KBM-7 (cell line): ENCODE measurements at places on chromosomes 5 and 9.

DNA sequence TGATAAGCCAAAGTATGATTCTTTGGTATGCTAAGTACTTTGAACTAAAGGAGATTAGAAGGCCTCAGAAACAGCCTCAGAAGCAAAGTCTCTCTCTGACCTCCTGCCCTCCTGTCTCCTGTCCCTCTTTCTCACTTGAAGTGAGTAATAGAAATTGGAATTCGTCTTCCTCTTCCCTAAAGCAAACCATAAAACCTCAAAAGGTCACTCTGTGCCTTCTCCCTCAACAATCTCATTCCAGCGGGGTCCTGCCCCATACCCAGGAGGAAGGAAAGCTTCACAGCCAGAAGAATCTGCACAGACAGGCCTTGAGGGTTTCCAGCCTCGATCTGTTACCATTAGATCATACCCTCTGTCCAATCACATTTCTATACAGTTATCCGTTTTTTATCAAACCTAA, 87.8 kb downstream of the HAPLN1 start:
- no peak for DNase-seq

DNA sequence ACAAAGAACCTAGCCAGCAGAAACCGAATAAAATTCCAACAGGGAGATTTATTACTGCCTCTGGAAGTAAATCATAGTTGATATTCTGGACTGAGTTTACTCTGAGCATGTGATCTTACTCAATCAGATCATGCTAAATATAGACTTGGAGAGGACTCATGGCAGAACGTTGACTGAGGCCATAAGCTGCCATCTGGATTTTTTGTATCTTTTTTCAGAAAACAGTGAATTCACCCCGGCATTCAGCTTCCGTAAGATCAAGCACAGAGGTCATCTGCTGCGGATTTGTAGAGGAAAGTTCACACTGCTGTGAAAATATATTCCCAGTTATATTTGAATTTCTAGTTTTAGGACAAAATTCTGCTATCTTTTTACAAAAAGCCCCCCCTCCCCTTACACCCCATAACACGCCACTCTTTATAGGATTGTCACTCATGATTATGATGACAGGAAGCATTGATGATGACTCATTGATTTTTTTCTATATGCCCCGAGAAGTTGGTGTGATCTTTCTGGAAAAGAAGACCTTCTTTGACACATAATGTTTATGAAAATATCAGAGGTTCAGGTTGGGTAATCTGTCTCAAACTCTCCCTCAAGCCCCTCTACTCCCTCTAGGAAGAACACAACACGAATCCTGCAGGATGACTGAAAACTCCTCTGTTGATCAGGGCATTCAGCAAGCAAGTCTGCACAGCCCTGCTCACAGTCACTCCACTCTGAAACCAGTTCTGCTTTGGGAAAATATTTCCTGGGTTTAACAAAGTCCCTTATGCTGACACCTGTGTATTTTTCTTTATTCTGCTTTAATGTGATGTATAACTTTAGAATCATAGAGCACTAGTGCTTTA, 70.8 kb downstream of the NXNL2 start:
- no peak for DNase-seq

DNA sequence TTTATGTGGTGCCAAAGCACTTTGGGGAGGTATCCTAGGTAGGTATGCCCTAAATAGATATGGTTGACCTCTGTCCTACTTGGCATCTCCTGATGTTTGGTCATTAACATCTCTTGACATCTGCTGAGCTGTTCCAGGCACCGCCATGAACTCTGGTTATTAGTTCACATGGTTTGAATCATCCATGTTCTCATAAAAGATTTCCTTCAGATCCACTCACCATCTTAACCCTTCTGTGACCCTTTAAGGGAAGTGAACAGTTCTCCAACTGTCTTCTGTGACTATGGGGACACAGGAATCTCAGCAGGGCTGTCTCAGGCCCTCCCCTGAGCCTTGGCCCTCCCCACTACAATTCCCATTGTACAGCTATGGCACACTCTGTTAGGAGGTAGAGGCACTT, 167.7 kb downstream of the CDH6 start:
- DNase-seq: no peak

DNA sequence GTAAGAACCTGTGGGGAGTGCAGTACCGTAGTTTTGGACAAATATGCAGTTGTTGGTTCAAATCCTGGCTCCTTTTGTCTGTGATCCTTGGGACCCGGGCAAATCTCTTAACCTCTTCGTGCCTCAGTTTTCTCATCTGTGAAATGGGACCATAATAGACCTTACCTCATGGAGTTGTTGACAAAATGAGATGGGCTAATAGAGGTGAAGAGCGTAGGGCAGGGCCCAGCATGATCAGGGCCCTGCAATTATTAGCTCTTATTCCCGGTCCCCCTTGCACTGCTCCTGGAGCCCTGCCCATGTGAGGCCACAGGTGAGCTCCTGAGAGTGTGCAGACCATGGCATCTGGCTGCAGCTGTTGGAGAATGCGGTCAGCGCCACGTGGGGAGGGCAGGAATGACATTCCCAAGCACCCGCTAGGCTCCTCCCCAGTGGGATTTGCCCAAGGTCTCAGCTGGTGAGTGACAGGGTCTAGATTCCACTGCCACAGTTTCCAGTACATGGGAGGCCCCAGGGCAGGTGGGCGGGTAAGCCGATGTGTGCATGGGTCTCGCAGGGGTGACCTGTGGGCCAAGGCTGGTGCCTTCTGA, 41.0 kb downstream of the NEK6 start:
- DNase-seq: no peak

DNA sequence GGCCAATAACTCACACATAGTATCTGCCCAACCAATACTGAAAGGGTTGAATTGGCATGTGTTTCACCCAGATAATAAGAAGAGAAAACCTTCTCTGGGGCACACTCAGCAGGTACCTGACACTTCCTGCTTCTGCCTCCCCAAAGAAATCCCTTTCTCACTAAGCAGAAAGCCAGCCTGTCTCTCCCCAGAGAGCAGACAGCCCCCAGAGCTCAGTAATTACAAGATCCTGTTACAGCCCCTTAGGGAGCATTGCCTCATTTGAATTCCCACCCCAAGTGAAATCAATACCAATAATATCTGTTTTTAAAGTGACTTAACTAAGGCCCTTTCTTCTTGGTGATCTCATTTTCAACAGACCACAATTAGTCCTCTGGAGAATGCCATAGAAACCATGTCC, 38.5 kb upstream of the FOXI1 start:
- DNase-seq: no peak

- DNase-seq: no peak
Observed at GRCh38 chr9:5510360-5510931, at the start of gene PDCD1LG2. TSS of gene PDCD1LG2 (plus strand) at chr9:5510531. CDS start at chr9:5522547, 12,016 bp downstream.

- peak; percentile 94 for DNase-seq
Observed at GRCh38 chr9:112061152-112061740, 113.9 kb downstream of the SUSD1 start.

- no peak for DNase-seq
Observed at GRCh38 chr5:35246411-35246810, 16.1 kb upstream of the PRLR start.

DNA sequence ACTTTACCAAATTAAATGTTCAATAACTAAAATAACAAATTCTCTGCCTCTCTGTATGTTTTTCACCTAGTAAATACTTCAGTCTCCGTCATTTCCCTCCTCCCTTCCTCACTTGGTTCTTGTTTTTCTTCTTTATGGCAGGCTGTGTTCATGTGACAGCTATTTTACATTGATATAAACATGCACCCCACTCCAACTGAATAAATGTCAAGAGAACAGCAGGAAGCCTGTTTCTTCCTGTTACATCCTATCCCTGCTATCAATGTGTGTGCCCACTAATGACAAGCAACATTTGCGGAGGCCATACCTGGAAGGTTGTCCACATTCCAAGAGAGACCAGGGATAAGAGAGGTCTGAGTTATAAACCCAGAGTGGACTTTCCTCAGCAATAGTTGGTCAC, 145.2 kb upstream of the MAST4 start:
- no peak for DNase-seq

GRCh38 chr5:68027519-68027918, 188.0 kb upstream of the PIK3R1 start:
- DNase-seq: no peak

DNA sequence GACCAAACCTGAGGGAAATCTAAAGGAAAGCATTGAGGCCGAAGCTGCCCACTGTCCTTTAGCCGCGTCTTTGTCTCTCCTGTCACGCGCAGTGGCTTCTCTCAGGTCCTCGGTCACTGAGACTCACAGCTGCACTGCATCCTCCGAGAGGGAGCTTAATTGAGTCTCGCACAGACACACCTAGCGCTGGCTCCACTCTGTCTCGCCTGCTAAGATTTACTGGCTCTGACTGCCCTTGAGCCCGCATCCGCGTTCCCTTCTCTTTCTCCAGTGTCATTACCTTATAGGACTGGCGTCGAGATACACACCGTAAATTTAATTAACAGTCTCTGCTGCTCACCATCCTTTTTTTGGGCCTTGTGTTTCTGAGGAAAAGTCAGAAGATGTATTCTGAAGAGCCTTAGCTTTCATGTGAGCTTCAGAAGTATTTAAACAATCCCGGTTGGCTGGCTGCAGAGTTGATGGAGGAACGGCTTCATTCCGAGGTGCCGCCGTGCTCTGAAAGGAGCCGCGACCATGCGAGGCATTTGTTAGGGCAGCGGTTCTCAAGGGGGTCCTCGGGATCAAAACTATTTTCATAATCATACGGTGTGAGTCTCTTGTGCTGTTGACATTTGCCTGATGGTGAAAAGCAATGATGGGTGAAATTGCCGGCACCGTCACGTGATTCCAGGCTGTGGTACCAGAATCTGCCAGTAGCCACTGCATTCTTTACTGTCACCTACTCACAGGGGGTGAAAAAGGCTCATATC, 58.3 kb downstream of the GPR107 start:
- DNase-seq: no peak

DNA sequence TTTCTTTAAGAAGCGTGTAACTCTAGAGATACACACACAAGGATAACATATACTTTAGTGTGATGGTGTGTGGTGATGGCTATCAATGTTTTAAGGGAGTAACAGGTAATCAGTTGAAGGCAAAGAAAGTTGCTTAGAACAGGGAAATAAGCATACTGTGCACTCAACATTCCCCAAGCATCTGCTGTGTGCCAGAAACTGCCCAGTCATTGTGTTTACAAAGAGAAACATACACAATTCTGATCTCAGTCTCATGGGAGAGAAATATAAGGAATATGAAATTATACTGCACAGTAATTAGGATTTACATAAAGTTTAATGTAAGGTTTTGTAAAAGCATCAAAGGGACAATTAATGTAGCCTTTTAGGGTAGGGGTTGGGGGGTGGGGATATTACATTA, 224.1 kb upstream of the TYRP1 start:
- DNase-seq: no peak

DNA sequence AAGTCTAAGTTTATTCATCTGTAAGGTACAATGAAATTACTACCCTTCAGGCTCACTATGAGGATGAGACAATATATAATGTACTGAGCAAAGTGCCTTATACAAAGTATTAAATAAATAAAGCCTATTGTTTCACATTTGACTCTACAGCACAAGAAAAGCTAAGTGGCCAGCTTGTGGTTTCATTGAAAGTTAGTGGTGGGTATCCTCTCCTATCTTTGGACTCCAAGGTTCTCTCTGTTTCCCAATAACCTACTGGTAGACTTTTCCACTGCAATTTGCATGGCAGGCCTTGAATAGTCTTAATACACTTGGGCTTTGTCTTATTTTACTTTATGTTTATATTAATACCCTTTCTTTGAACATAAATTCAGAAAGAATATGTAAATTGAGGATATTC, 262.7 kb downstream of the DEPDC1B start:
- DNase-seq: no peak

- DNase-seq: no peak
Observed at GRCh38 chr5:132202711-132203463, 24.8 kb downstream of the P4HA2 start.

GRCh38 chr5:56185768-56186311, 47.3 kb downstream of the ANKRD55 start:
- DNase-seq: no peak

GRCh38 chr5:42880496-42881150, 68.9 kb upstream of the SELENOP start:
- no peak for DNase-seq
